ENCODE measurements at places on chromosomes 4 and X. TPM values are rescaled to one million over a fixed set of nuclear protein-coding genes. Genes with fewer than 3 reads are reported as not detected.
A peak's percentile ranks its signal among the peaks of the same experiment; 100 is the strongest.

BEX2 gene
- total RNA-seq: 30.2 TPM

DNA sequence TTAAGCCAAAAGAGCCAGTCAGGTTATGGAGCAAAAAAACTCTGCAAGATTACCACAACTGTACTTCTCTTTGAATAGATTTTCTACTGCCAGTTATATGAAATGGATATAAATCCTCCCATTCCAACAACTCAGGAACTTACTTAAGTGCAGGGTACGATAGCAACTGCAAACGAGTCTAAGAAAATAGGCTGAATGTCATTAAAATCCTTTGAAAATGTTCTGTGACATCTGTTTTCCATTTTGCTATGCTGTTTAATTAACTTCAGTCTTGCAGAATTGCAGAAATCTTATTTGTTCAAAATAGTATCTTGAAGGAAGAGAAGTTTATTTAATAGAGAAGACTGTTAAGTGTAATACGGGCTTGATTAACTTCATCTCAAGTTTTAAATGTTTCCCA is 243.8 kb downstream of the PALLD start:
- no peaks in the 10 kb centered on the region for H3K36me3 ChIP-seq
- H3K4me3 ChIP-seq: no peak overlapping the region
- H3K27me3 ChIP-seq: no peaks in the 10 kb centered on the region

DNA sequence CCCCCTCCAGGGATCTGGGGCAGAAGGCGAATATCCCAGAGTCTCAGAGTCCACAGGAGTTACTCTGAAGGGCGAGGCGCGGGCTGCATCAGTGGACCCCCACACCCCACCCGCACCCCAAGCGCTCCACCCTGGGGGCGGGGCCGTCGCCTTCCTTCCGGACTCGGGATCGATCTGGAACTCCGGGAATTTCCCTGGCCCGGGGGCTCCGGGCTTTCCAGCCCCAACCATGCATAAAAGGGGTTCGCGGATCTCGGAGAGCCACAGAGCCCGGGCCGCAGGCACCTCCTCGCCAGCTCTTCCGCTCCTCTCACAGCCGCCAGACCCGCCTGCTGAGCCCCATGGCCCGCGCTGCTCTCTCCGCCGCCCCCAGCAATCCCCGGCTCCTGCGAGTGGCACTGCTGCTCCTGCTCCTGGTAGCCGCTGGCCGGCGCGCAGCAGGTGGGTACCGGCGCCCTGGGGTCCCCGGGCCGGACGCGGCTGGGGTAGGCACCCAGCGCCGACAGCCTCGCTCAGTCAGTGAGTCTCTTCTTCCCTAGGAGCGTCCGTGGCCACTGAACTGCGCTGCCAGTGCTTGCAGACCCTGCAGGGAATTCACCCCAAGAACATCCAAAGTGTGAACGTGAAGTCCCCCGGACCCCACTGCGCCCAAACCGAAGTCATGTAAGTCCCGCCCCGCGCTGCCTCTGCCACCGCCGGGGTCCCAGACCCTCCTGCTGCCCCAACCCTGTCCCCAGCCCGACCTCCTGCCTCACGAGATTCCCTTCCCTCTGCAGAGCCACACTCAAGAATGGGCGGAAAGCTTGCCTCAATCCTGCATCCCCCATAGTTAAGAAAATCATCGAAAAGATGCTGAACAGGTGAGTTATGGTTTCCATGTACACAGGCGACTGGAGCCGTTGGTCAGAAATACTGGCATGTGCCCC is at the start of gene CXCL1:
TSS of gene CXCL1 (plus strand) at position 264 of the 926 bp plus-strand sequence. CDS start at position 342, 78 bp downstream.
- peak within 1 kb of the TSS; percentile 67 for H3K27ac ChIP-seq
- no peaks in the 10 kb centered on the region for H3K27me3 ChIP-seq
- H3K36me3 ChIP-seq: no peaks in the 10 kb centered on the region
- peak within 1 kb of the TSS; percentile 68 for H3K4me3 ChIP-seq
- H3K4me1 ChIP-seq: peaks cover 32% of the 10 kb centered on the region
- DNase-seq: peak; percentile 36

GRCh38 chrX:55240788-55241340 is 20.7 kb downstream of the PAGE5 start:
- H3K4me3 ChIP-seq: no peak overlapping the region
- H3K36me3 ChIP-seq: no peaks in the 10 kb centered on the region
- DNase-seq: no peak
- H3K4me1 ChIP-seq: no peaks in the 10 kb centered on the region

MAGEA11 gene
- total RNA-seq: not detected

GAGE12J gene
- 0.72 TPM for total RNA-seq

- DNase-seq: no peak
- no peaks in the 10 kb centered on the region for H3K36me3 ChIP-seq
- no peak overlapping the region for H3K27ac ChIP-seq
- H3K4me1 ChIP-seq: peaks cover 10% of the 10 kb centered on the region
These were observed 16.6 kb downstream of the NFKB1 start for GRCh38 chr4:102517753-102518152.

GRCh38 chr4:128371001-128371777 is 83.6 kb upstream of the PGRMC2 start:
- DNase-seq: peak; percentile 33
- no peak overlapping the region for H3K27ac ChIP-seq
- peaks cover 3% of the 10 kb centered on the region for H3K4me1 ChIP-seq
- H3K36me3 ChIP-seq: no peaks in the 10 kb centered on the region
- H3K4me3 ChIP-seq: no peak overlapping the region

- no peaks in the 10 kb centered on the region for H3K27me3 ChIP-seq
- DNase-seq: no peak
- H3K4me3 ChIP-seq: no peak overlapping the region
- no peaks in the 10 kb centered on the region for H3K4me1 ChIP-seq
These were observed 412.7 kb downstream of the KCNIP4 start for GRCh38 chr4:21535898-21536297.

MAMLD1 gene
- 3.5 TPM for total RNA-seq

- H3K4me1 ChIP-seq: peaks cover 5% of the 10 kb centered on the region
- no peak overlapping the region for H3K27ac ChIP-seq
- H3K27me3 ChIP-seq: no peaks in the 10 kb centered on the region
- no peaks in the 10 kb centered on the region for H3K36me3 ChIP-seq
These were observed 155.7 kb upstream of the MAP3K15 start for GRCh38 chrX:19670854-19671620.

DNA sequence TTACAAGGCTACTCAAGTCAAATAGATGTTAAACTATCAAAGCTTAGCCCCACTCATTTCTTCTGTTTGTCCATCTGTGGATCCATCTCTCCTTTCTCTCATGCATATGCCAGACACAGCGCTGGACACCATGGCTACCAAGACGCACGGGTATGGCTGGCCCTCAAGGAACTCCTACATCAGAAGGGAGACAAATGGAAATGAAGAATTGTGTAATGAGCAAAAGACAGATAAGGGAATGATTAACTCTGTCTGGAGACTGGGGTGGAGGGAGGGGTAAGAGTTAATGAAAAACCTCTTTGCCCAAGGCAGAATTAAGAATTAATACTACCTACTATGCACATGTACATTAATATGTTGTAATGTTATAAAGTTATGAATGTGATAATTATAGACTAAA is 88.1 kb downstream of the MGST2 start:
- H3K4me3 ChIP-seq: no peak overlapping the region
- no peaks in the 10 kb centered on the region for H3K36me3 ChIP-seq
- H3K4me1 ChIP-seq: no peaks in the 10 kb centered on the region
- H3K27ac ChIP-seq: no peak overlapping the region
- H3K27me3 ChIP-seq: no peaks in the 10 kb centered on the region
- DNase-seq: no peak

DNA sequence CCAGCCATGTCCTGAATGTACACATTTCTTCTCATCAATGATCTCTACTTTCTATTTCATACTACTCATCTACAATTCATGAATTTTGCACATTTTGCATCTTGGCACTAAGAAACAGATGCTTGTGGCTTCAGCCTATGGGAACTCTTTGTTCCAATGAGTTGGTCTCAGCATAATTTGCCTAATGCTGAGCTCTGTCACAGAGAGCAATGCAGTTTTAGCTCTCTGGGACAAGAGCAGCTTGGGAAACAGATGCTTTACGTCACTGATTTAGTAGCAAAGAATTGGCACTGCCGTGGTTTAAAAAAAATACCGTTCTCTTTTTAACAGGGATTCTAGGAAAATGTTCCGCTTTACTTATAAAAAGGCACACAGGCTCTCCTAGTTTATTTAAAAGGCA is 162.4 kb downstream of the WDFY3 start:
- H3K27ac ChIP-seq: no peak overlapping the region
- no peaks in the 10 kb centered on the region for H3K27me3 ChIP-seq
- H3K4me1 ChIP-seq: no peaks in the 10 kb centered on the region
- H3K4me3 ChIP-seq: no peak overlapping the region
- DNase-seq: no peak

GPR34 gene
- total RNA-seq: 1.6 TPM

- no peak for DNase-seq
- no peaks in the 10 kb centered on the region for H3K27me3 ChIP-seq
- H3K4me1 ChIP-seq: peaks cover 32% of the 10 kb centered on the region
- H3K36me3 ChIP-seq: no peaks in the 10 kb centered on the region
- no peak overlapping the region for H3K4me3 ChIP-seq
These were observed 12.4 kb downstream of the SMIM20 start for GRCh38 chr4:25926462-25926861.

CORIN gene
- 9.4 TPM for total RNA-seq

- no peaks in the 10 kb centered on the region for H3K4me1 ChIP-seq
- H3K27me3 ChIP-seq: no peaks in the 10 kb centered on the region
- H3K4me3 ChIP-seq: no peak overlapping the region
- no peak overlapping the region for H3K27ac ChIP-seq
- H3K36me3 ChIP-seq: no peaks in the 10 kb centered on the region
These were observed 78.3 kb downstream of the CT47B1 start for GRCh38 chrX:120797188-120797851.

- no peaks in the 10 kb centered on the region for H3K27me3 ChIP-seq
- H3K36me3 ChIP-seq: no peaks in the 10 kb centered on the region
- no peak overlapping the region for H3K27ac ChIP-seq
- no peak overlapping the region for H3K4me3 ChIP-seq
- DNase-seq: no peak
These were observed 242.2 kb downstream of the FMR1NB start for GRCh38 chrX:148223361-148223760.

DNA sequence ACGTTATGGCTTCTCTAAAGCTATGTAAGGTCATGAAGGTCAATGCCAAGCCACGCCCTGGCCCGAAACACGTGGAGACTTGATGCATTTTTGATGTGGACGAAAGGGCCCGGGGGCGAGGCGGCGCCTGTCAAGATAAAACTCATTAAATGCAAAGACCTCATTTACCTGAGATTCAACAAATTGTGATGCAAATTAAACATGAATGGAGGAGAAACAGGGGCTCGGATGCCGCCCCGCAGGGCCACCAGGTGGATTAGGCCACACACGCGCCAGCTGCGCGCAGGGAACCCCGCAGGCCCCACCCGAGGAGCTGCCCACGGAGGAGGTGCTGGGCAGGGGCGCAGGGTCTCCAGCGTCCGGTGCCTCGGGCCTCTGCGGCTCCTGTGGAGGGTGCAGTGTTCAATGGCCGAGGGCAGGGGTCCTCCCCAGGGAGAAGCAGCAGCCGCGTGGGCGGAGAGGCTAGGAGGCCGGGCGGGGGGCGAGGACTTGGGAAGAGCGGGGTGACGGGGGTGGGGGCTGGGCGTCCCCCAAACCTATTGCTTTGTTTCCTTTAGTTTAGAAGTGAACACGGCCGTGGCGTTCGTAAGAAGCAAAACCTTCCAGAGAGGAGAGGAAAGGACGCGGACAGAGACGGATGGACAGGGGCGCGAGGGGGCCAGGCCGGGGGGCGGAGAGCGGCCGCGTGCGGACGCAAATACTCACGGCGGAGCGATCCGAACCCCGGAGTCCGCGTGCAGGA is 40.4 kb downstream of the CPLX1 start:
- peak overlapping the region; percentile 40 for H3K4me3 ChIP-seq
- peak overlapping the region; percentile 82 for H3K27ac ChIP-seq
- DNase-seq: peak; percentile 84
- no peaks in the 10 kb centered on the region for H3K36me3 ChIP-seq
- peaks cover 37% of the 10 kb centered on the region for H3K4me1 ChIP-seq
- H3K27me3 ChIP-seq: peaks cover 16% of the 10 kb centered on the region

DNA sequence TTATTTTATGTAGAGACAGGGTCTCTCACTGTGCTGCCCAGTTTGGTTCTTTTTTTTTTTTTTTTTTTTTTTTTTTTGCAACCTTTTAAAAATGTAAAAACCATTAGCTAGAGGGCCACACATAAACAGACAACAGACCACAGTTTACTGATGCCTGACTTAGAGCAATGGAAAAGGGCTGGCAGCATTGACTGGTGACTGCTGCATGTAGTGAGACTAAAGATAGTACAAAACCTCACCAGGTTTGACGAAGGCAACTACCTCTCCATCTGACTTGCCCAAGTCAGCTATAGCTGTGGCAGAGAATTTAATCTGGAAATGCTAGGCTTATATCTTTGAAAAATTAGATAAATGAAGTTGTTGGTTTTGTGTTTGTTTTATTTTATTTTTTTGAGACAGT is 102.9 kb downstream of the RBM47 start:
- no peak overlapping the region for H3K27ac ChIP-seq
- H3K4me3 ChIP-seq: no peak overlapping the region
- H3K27me3 ChIP-seq: no peaks in the 10 kb centered on the region
- H3K36me3 ChIP-seq: no peaks in the 10 kb centered on the region
- H3K4me1 ChIP-seq: peaks cover 4% of the 10 kb centered on the region
- no peak for DNase-seq

GRCh38 chrX:120029354-120029753 is 48.1 kb downstream of the RHOXF2B start:
- no peak for DNase-seq
- H3K4me1 ChIP-seq: no peaks in the 10 kb centered on the region
- no peaks in the 10 kb centered on the region for H3K36me3 ChIP-seq
- no peak overlapping the region for H3K4me3 ChIP-seq
- H3K27ac ChIP-seq: no peak overlapping the region

DNA sequence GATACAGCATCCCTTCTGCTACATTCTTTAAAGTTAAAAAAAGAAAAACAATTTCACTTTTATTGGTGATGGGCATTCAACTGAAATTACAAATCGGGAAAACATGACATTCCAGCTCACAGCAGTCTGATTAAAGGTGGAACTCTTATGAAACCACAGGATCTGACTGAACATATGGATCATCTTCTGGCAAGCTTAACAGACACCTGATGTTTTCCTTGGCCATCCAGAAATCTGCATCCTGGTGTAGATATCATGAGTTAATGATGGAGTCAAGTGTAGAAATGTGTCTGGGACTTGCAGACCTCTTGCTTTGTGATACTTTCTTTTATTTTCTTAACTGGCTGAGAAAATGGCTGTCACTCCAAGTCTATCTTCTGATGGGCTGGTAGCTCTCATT is 167.9 kb downstream of the CBR4 start:
- H3K36me3 ChIP-seq: no peaks in the 10 kb centered on the region
- peaks cover 9% of the 10 kb centered on the region for H3K4me1 ChIP-seq
- DNase-seq: no peak
- no peak overlapping the region for H3K4me3 ChIP-seq
- H3K27me3 ChIP-seq: no peaks in the 10 kb centered on the region

HS6ST2 gene
- total RNA-seq: 1.00 TPM

SH3TC1 gene
- total RNA-seq: 34.1 TPM

DNA sequence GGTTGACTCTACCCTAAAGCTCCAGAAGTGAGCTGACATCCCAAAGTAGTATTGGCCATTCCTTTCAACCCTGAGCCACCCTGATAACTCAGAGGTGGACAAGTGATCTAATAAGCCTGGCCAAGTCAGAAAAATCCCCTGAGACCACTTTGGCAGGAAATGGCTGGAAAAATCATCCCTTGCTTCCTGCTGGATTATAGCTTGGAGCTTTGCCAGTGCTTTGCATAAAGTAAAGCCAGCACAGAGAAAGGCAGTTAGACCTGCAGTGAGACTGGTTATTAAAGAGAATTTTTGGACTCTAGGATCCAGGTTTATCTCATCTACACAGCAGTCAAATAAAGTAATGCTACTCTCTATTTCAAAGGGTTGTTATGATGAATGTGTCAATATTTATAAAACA is 6.4 kb downstream of the CXCL3 start:
- H3K36me3 ChIP-seq: no peaks in the 10 kb centered on the region
- no peaks in the 10 kb centered on the region for H3K4me1 ChIP-seq
- H3K27ac ChIP-seq: no peak overlapping the region
- no peaks in the 10 kb centered on the region for H3K27me3 ChIP-seq
- no peak for DNase-seq

Data from upper lobe of left lung (tissue), 6 donors.